ENCODE measurements at places on chromosomes 7 and 10.

DNA sequence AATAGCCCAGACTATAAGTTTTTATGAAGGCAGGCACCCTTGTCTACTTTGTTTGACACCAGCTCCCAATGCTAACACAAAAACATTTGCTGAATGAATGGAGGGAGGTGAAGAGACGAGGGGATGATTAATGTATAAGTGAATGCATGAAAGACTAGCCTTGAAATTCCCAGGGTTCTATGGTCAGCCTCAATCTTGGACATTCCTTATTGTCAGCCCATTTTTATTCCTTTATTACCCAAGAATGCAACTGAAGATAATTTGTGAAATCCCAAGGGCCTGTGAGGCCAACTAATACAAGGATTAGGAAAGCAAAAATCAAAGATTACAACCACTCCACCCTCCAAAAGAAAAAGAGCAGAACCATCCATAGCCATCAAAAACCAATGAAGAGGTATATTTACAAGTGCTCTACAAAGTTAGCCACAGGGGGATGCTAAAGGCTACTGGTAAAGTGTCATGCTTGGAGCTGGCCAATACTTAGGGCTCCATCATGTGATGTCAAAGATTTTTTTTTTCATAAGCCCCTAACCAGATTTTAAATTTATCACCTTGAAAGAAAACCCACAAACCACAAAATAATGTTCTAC lies 40.0 kb upstream of the ASAH2 start:
- no peak for DNase-seq

DNA sequence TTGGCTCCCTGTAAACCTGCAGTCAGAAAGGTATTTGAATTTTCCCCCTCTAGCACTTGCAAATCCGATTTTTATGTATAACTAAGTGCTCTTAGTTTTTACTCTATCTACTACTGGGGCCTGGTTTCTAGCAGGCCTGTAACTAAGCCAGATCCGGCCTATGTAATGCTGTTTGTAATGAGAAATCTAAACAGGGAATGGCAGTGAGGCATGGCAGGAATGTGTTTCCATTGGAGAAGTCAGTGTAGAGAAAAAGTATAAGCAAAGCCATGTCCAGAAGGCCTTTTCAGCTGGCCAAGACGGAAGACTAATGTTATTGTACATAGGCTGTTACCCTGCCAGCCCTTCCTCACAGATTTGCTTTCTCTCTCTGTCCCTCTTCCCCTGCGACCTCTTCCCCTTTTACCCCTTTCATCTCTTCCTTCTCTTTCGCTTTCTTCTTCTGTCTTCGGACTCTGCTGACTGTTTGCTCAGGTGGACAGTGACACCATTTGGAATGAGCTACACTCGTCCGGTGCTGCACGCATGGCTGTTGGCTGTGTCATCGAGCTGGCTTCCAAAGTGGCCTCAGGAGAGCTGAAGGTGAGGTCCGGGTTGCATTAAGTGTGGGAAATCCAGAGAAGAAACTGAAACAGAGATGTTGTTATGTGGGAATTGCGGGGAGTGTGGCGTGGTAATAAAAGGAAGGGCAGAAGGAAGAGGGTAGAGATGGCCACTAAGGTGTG lies 297.5 kb downstream of the HDAC9 start:
- DNase-seq: no peak

- no peak for DNase-seq
Observed at GRCh38 chr7:1045069-1046063, 1.0 kb downstream of the GPR146 start.

- DNase-seq: no peak
Observed at GRCh38 chr7:20602306-20602705, 13.2 kb upstream of the ABCB5 start.

DNA sequence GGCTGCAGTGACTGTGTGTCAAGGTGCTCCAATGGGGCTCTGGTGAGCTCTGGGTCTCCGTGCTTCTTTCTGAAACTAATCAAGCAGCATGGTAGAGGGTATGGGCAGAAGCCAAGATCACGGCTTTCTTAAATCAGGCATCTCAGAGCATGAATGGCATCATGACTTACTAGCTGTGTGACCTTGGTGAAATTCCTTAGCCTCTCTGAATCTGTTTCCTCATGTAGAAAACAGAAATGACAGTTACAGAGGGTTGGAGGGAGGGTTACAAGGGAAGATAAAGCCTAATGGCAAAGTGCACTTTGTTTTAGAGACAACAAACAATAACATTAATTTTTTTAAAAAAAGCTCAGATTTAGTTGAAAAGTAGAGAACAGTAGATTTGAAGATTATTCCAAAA lies 34.9 kb downstream of the FRMPD2 start:
- no peak for DNase-seq

- DNase-seq: no peak
Observed at GRCh38 chr10:15321431-15322341, 49.4 kb downstream of the FAM171A1 start.

DNA sequence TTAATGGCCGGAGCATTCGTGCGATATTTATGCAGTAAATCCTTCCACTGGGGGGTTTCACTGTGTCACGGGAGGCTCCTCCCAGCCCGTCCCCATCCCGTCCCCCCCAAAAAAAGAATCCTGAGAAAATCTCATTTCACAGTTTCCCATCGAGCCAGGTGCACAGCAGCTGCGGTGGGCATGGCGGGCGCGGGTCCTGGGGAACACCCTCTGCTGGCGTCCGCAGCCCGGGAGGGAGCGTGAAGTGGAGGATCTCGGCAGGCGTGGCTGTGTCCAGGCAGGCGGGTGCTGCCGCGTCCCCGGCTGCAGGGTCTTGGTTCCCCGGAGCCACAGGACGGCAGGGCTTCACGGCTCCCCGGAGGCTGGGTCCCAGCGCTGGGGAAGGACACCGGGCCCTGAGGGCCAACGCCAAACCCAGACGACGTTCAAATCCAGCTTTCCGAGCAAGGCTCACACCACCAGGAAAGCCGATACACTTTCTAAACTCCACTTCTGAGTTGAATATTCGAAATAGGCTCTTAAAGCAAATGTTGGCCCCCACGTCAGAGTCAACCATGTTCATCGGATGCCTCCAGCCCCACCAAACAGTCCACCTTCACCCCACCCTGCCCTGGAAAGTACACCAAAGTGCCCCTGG lies 55.7 kb downstream of the PDGFA start:
- DNase-seq: no peak

DNA sequence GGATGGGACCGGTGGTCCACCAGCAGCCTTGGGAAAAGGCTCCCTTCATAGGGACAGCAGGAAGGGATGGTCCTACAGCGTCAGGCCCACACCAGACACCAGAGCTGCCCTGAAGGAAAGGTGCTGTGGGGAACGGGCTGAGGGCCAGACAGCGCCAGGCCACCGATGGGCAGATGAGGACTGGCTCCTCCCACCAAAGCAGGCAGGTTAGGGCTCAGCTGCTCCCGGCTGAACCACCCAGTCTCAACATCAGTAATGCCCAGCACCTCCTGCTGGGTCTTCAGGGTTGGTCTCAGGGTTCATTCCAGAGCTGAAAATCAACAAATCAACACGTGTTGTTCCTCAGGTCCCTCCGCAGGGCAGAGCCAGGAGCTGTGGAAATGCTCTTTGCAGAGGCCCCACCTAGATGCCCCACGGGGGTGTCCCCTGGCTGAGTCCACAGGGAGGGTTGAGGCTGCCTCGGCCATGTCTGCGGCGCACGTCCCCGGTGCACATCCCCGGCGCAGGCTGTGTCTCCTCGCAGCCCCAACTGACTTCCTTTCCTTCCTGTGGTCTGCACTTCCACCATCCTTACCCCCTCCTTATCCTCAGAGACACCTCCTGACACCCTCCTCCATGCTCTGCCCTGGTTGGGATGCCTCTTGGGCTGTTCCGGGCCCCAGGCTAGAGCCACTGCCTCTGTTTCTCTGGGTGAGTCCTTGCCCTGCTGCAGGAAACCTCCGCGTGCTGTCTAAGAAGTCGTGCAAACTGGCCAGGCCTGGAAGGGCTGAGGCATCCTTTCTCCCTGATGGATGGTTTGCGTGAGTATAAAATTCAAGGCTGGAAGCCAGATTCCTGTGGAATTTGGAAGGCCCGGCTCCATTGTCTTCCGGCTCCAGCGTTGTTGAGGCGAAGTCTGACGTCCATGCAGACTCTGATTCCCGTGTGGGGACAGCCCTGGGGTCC lies 32.8 kb upstream of the CFAP46 start:
- no peak for DNase-seq

DNA sequence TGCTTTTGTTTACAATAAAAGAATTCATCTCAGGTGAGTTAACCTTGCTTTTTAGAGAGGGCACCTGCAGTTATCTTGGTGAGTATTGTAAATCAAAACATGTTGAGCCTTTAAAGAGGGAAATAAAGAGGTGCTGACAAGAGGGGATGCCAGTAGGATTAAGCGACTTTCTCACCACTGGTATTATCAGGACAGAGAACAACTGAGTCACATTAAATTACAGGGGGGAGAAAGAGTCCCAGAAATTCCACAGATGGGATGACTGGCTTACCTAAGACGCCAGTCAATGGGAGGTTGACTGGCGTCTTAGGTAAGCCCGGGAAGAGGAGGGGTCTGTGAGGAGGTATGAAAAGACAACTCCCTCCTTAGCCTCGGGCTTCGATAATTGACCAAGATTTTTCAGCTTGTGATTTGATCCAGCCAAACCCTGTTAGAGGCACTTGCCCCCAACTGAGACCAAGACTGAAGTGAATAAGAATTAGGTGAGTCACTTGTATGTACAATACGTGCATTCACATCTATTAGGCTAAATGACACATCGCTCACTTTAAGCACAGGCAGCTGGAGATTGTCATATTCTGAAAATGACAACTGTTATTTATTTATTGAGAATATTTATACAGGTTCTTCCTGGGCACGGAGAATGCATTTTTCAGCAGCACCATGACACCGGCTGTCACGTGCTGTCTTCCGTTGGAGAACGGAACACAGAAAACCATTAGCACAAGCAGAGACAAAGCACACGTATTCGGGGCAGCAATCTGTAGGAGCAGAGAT lies 117.6 kb downstream of the SEM1 start:
- no peak for DNase-seq

- no peak for DNase-seq
Observed at GRCh38 chr10:24503461-24504320, 220.0 kb downstream of the ARHGAP21 start.

DNA sequence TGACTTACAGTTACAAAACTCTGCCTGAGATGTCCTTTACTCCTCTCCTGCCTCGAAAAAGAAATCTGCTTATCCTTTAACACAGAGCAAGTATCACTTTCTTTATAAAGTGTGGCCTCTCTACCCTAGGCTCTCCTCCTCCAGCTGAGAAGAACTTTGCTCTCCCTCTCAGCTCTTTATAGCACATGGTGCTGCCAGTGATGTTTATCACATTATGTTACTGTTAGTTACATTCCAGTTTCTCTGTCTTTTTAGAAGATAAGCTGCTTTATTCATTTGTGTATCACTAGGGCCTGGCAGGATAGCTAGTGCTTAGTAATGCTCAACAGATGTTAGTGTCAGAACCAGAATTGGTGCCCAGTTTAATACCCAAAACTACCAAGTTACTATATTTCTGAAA lies 41.1 kb upstream of the TMEM229A start:
- DNase-seq: no peak

GRCh38 chr7:100489121-100489520 lies 5.4 kb downstream of the NYAP1 start:
- DNase-seq: no peak

DNA sequence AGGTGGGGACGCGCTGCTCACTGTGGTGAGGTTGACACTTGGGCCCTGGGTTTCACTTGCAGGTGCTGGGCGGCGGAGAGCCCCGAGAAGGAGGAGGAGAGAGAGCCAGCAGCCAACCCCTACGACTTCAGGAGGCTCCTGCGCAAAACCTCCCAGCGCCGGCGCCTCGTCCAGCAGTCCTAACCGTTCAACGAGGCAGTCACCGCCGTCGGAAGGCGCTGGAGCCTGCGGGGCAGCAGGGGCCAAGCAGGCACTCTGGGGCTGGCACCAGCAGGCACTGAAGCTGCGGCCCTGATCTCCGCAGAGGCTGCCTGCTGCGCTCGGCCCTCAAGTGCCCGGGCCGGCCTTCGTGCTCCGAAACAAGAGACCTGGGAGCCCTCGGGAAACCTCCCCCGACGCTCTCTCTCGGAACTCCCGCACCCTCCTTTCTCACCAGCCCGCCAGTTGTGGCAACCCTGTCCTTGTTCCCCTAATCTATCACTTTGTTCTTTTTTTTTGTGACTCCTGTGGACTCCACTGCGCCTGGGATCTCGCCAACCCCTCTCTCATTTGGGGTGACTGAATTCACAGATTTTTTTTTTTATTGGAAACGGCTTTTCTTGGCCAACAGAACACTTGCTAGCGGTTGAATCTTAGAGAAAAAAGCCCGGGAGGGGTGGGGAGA lies 4.7 kb upstream of the GAD2 start:
- DNase-seq: no peak

DNA sequence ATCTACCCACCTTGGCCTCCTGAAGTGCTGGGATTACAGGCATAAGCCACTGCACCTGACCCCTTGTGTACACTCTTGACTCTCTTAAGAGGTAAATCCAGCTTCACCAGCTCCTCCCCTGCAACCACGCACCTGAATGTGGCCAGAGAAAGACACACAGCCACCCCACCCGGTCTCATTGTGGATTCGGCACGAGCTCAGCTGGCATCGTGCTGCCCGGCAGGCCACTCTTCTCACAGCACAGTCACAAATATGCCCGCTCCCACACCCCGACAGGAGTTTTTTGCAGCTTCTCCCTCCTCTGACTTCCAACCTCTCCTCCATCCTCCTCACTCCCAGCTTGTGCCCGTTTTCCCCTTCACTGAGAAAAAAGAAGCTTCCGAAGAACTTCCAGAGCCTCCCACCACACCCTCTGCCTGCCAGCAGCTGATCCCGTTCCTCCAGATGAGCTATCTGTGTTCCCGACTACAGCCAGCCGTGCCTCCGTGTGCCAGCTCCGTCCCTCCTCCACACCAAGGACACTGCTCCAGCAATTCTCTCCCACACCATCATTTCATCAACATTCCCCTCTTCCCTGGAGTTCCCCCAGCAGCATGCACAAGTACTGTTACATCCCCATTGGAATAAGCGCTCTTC lies 8.0 kb upstream of the SMARCD3 start:
- DNase-seq: no peak

GRCh38 chr10:33132626-33133025 lies 174.6 kb upstream of the ITGB1 start:
- DNase-seq: no peak

DNA sequence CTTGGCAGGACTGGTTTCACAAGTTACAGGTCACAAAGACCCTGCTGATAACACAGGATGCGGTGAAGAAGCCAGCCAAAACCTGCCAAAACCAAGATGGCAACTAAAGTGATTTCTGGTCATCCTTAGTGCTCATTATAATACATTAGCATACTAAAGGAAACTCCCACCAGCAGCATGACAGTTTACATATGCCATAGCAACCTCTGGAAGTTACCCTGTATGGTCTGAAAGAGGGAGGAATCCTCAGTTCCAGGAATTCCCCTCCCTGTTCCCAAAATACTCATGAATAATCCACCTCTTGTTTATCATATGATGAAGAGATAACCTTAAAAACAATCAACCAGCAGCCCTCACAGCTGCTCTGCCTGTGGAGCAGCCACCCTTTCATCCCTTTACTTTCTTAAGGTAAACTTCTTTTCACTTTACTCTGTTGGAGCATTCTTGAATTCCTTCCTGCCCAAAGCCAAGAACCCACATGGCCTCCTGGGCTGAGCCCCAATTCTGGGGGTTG lies 21.9 kb downstream of the DPY19L1 start:
- DNase-seq: no peak

GRCh38 chr10:1696106-1696505 lies 41.2 kb downstream of the ADARB2 start:
- no peak for DNase-seq

GRCh38 chr7:139360948-139361307 lies 1.2 kb downstream of the LUC7L2 start:
- no peak for DNase-seq
